CD4-positive, alpha-beta T cell (primary cell): ENCODE measurements at places on chromosomes 4 and X.
A peak's percentile ranks its signal among the peaks of the same experiment; 100 is the strongest.

DNA sequence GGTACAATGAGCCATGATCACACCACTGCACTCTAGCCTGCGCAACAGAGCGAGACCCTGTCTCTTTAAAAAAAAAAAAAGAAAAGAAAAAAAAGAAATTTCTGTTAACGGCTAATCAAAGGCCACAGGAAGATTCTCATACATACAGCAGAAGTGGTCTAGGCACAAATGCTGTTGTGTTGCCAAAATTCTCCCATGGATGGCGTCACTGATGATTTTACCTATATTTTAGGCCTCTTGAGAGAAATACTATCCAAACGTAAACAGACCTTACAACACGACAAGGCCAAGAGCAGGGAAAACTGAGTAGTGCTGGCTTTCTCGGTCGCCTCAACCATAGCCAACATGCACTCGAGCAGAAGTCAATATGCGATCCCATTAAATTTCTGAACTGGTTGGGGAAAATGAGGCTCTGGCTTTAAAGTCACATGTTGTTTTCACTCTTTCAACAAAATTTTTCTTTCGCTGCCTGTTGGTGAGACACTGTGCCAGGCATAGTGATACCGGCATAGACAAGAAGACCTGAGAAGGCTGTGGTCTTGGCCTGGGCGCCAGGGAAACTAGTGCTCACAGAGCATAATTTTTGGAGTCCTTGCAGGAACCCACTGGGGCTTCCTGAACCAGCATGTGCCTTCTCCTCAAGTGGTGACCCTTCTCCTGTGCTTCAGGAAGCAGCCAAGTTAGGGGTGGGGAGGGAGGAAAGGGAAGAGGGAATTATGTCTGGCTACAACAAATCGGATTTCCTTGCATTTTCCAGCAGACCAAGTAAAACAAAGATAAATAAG is 20.6 kb downstream of the SH3KBP1 start:
- no peaks in the 10 kb centered on the region for H3K27me3 ChIP-seq
- H3K27ac ChIP-seq: no peak overlapping the region
- H3K36me3 ChIP-seq: no peaks in the 10 kb centered on the region
- H3K4me1 ChIP-seq: peaks cover 50% of the 10 kb centered on the region

GRCh38 chr4:140937866-140938265 is 181.7 kb upstream of the TBC1D9 start:
- no peak for DNase-seq
- no peaks in the 10 kb centered on the region for H3K27me3 ChIP-seq
- no peaks in the 10 kb centered on the region for H3K36me3 ChIP-seq
- no peaks in the 10 kb centered on the region for H3K4me1 ChIP-seq
- H3K4me3 ChIP-seq: no peak overlapping the region
- no peak overlapping the region for H3K27ac ChIP-seq

GRCh38 chr4:39104255-39104654 is 42.2 kb downstream of the KLHL5 start:
- H3K27ac ChIP-seq: no peak overlapping the region
- no peak overlapping the region for H3K4me3 ChIP-seq
- H3K27me3 ChIP-seq: no peaks in the 10 kb centered on the region
- no peaks in the 10 kb centered on the region for H3K4me1 ChIP-seq
- peaks cover 22% of the 10 kb centered on the region for H3K36me3 ChIP-seq

GRCh38 chrX:22015139-22015750 is 16.9 kb upstream of the PHEX start:
- DNase-seq: no peak
- H3K4me1 ChIP-seq: no peaks in the 10 kb centered on the region
- H3K4me3 ChIP-seq: no peak overlapping the region
- no peak overlapping the region for H3K27ac ChIP-seq
- no peaks in the 10 kb centered on the region for H3K27me3 ChIP-seq

GRCh38 chrX:9180623-9181022 is 146.7 kb upstream of the FAM9B start:
- no peaks in the 10 kb centered on the region for H3K36me3 ChIP-seq
- no peaks in the 10 kb centered on the region for H3K4me1 ChIP-seq
- H3K27me3 ChIP-seq: no peaks in the 10 kb centered on the region
- no peak overlapping the region for H3K4me3 ChIP-seq

GRCh38 chr4:8915201-8916200 is 43.9 kb upstream of the HMX1 start:
- H3K4me1 ChIP-seq: peaks cover 5% of the 10 kb centered on the region
- no peak for DNase-seq
- H3K27ac ChIP-seq: no peak overlapping the region
- H3K27me3 ChIP-seq: peaks cover 6% of the 10 kb centered on the region
- H3K36me3 ChIP-seq: no peaks in the 10 kb centered on the region

- H3K4me3 ChIP-seq: no peak overlapping the region
- no peak for DNase-seq
- H3K4me1 ChIP-seq: no peaks in the 10 kb centered on the region
- H3K27ac ChIP-seq: no peak overlapping the region
Observed at GRCh38 chr4:180953572-180953971, 1289.6 kb upstream of the TENM3 start.

- DNase-seq: peak; percentile 71
- H3K27me3 ChIP-seq: no peaks in the 10 kb centered on the region
- H3K36me3 ChIP-seq: no peaks in the 10 kb centered on the region
- H3K27ac ChIP-seq: no peak overlapping the region
Observed at GRCh38 chr4:118270492-118270891, 82.3 kb downstream of the PRSS12 start.

DNA sequence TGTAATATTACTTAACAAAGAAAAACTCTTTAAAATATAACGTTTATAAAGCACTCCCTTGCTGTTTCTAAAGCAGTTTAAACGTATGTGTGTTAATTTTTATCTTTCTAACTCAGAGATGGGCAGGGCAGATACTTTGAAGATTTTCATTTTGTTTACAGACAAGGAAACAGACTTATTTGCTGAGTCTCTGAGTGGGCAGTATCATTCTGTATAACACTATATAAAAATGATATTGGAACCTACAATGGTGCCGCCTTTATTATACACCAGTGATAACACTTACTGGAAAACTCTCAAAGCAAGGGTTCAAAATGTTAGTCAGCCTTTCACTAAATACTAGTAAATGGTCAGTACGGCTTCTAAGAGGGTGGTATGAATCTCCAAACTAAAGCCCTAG is 193.4 kb downstream of the NR3C2 start:
- H3K27ac ChIP-seq: no peak overlapping the region
- no peaks in the 10 kb centered on the region for H3K36me3 ChIP-seq
- DNase-seq: no peak
- H3K4me1 ChIP-seq: no peaks in the 10 kb centered on the region

DNA sequence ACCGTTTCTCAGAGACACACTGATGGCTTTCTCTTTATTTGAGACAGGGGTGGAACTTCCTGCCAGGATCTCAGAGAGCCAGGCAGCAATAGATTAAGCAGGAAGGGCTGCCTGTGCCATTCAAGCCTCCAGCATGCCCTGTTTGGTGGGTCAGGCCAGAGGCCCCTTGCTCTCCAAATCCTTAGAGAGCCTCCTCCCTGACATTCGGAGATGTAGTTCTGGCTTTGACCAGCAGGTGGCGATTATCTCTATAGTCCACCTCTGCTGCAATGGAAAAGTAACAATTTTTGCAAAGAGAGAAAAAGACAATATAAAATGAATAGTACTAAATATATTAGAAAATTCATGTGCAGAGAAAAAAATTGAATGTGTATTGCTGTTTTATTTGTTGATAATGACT is 93.9 kb downstream of the NXF2B start:
- DNase-seq: peak; percentile 55
- no peak overlapping the region for H3K4me3 ChIP-seq
- no peaks in the 10 kb centered on the region for H3K27me3 ChIP-seq
- H3K36me3 ChIP-seq: no peaks in the 10 kb centered on the region
- no peak overlapping the region for H3K27ac ChIP-seq
- no peaks in the 10 kb centered on the region for H3K4me1 ChIP-seq
